Pulmonary artery endothelial cell (primary cell): ENCODE measurements at places on chromosomes 5 and 9.

DNA sequence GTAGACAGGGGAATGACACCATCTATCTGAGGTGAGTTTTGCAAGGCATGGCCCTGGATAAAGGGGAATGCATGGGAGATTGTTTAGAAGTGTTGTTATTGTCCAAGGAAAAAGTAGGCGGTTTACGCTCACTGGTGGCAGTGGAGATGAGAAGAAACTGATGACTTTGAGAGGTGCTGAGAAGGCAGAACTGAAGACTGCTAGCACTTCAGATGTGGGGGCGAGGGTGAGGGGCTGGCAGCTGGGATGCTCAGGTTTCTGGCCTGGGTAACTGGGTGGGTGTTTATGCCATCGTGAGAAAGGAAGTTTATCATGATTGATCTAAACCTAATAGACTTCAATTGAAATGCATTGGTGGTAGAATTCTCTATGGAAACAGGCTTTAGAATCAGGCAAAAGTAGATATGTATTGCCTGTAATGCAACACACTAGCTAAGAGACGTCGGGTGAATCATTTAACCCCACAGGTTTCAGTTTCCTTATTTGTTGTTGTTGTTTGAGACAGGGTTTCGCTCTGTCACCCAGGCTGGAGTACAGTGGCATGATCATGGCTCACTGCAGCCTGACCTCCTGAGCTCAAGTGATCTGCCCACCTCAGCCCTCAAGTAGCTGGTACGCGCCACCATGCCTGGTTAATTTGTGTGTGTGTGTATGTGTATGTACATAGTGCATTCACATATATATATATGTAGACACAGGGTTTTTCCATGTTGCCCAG is 123.5 kb downstream of the SLC24A2 start:
- DNase-seq, result no peak

DNA sequence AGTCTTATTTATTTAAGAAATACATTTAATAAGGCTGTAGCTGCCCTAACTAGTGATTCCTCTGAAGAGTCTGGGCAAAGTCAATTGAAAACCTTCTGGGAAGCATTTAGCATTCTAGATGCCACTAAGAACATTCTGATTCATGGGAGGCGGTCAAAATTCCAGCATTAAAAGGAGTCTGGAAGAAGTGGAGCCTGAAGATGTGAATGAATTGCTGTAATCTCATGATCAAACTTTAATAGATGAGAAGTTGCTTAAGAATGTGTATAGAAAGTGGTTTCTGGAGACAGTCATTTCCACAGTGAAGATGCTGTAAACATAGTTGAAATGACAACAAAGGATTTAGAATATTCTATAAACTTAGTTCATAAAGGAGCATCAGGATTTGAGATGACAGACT is 61.4 kb downstream of the WDR41 start:
- no peak for DNase-seq

DNA sequence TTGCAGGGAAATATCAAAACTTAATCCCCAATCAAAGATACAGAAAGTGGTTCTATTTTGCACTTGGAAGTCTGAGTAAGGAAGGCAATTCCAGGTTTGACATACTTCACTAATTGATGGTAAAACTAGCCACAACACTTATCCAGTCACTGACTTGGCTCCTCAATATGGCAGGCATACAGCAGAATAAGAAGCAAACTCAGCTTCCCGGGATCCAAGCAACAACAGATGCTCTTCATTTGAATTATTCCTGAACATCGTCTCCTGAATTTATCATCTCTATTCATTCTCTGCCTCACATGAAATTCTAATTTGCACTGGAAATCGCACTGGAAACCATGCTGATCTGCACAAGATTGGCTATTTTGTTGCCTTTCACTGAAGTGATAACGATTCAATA is 629.6 kb downstream of the PRELID2 start:
- no peak for DNase-seq

DNA sequence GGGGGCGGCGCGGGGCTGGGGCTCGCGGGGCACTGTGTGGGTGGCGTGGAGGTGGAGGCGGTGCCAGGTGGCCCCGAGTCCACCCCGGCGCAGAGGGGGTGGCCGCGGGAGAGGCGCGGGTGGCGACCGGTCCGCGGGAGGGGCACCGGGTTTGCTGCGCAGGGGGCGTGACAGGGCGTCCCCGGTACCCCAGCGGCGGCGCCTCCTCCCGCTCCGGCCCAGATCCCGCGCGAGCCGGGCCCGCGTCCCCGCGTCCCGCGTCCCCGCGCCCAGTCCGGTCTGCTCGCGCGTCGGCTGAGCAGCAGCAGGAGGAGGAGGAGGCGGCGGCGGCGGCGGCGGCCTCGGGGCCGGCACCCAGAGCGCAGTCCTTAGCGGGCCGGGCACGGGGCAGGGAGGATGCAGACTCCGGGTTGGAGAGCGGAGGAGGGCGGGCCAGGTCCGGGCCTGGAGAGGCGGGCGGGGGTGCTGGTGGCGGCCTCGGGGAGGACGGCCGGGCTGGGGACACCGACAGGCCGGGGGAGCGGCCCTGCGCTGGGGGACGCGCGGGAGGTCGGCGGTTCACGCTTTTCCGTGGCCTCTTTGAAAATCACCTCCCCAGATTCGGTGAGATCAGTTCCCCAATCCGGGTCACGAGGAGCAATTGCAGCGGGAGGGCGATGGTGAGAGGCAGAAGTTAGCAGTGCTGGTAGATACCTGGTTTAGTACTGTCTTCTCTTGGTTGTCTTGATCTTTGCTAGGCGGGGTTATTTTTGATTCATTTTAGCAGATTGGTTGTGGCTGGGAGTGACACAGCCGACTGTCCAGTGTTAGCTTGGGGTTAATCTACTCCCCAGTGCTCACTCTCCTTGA is 1.7 kb downstream of the TRIO start:
- no peak for DNase-seq

GRCh38 chr9:136438548-136439480 is 831 bp downstream of the INPP5E start:
- no peak for DNase-seq

DNA sequence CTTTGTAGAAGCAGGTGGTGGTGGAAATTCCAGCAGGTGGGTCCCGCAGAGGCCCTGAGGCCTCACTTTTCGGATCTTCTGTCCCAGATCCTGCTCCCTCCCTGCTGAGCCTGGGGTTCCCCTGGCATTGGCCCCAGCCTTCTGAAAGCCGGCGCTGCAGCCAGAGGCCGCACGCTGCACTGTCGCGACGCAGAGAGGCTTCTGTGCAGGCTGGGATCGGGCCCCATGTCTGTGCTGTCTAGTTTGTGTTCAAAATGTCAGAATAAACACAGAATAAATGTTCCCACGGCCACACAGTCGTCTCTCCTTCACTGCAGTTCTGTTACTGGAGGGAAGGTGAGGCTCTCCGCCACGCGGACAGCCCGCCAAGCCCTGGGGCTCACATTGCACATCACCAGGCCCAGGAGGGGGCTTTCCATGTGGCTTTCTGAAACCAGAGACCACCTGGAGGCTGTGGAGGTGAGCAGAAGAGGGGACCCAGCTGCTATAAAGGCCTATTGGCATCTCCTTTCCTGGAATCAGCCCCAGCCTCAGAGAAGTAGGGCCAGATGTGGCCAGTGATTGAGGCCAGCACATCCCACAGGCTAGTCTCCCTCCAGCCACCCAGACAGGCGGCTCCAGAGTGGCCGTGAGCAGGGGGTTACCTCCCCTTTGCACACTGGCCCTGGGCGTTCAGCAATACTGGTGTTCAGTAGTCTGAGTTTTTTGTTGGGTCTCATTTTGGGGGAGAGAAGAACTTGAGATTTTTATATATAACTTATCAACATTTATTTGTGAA is 46.5 kb downstream of the USP20 start:
- DNase-seq, result no peak

DNA sequence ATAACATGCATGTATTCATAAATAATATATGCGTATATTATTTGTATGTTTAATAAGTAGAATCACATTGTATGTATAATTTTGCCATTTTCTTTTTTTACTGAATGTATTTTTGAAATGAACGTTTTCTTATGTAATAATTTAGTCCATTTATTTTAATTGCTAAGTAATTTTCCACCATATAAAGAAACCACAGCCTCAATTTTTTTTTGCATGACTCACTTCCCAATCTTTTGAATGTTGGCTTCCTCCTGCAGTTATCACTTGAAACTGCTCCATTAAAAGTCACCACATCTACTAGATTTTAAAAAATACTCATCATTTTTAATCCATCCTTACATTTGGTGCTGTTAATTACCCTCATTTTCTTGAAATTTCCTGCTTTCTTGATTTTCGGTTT is 363.3 kb upstream of the MEF2C start:
- no peak for DNase-seq

DNA sequence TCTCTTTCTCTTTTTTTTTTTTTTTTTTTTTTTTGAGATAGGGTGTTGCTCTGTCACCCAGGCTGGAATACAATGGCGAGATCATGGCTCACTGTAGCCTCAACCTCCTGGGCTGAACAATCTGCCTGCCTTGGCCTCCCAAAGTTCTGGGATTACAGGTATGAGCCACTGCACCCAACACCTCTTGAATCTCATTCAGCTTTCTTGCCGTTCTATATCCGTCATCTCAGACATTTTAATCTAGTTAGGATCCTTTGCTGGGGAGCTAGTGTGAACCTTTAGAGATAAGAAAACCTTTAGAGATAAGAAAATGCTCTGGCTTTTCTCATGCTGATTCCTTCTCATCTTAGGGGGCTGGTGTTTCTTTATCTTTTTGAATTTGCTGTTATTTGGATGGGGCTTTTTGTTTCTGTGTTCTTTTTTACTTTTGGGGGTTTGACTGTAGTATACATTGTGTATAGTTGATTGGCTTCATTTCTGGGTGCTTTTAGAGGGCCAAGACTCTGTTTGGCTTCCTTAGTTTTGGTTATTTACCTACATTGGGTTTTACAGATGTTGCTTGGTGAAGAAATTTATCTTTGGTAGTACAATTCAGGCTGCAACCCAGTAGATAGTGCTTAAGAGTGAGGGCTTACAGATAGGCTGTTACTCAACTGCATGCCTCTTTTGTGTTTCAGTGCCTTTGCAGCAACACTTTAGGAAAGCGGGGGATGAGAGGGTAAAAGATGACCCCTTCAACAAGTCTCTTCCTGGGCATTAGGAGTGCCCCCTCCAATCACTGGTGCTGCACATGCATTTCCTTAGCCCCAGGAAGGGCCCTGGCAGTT is 41.9 kb upstream of the SLC36A1 start:
- no peak for DNase-seq

DNA sequence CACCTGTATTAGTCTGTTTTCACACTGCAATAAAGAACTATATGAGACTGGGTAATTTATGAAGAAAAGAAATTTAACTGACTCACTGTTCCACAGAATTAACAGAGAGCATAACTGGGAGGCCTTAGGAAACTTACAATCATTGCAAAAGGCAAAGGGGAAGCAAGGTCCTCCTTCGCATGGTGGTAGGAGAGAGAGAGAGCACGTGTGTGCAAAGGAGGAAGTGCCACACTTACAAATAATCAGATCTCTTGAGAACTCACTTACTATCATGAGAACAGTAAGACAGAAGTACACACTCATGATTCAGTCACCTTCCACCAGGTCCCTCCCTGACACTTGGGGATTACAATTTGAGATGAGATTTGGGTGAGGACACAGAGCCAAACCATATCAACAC is 258.7 kb downstream of the TRIM32 start:
- DNase-seq, result no peak

DNA sequence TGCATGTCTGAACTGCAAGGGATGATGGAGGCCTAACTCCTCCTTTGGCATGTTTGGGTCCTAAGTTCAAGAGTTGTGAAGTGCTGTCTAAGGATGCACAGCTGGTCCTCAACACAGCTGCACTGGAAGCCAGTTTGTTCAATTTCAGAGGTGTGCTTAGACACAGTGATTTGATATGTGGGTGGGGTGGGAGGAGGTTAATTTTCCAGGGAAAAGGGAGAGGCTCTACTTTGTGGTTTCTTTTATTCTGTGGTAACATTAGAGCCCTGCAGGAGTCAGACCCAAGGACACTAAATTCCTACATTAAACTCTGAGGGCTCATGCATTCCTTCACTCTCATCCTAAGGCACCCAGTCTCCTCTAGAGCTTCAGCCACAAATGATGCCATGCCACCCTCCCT is 188.4 kb upstream of the MAST4 start:
- no peak for DNase-seq

DNA sequence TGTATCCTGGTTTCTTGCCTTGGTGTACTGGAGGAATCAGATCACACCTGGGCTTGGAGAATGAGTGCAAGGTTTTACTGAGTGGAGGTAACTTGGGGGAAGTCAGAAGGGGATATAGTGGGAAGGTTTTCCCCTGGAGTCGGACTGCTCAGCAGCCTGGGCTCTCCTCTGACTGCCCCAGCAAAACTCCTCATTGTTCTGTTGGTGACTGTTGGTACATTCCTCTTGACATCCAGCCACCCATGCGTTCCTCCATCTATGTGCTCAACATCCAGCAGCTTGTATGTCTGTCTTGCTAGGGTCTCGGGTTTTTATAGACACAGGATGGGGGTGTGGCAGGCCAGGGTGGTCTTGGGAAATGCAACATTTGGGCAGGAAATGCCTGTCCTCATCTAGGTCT is 96.0 kb downstream of the ZFAND5 start:
- no peak for DNase-seq

DNA sequence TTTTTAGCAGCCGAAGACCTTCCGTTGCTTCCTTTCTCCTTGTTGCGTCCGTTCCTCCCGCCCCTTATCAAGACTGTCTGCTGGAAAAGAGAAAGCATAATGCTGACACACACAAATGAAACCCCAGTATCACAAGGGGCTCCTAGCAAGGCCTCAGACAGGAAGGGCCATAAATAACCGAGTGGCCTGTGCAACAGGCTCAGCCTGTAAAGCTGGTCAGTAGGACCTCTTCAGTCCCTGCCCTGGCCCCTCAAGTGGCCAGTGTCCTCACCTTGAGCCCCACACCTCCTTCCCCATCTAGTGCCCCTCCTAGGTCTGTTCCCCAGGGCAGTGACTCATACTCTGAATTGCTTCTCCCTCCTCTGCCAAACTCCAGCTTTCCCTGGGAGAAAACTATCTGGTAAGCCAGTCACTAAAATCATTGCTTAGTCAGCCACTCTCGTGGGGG is 174.6 kb upstream of the IL12B start:
- no peak for DNase-seq

- DNase-seq, result no peak
Observed at GRCh38 chr5:134175921-134176510, 734 bp downstream of the SKP1 start.

- no peak for DNase-seq
Observed at GRCh38 chr5:114649878-114650277, 288.0 kb downstream of the KCNN2 start.

GRCh38 chr5:176658007-176658599 is 10.8 kb downstream of the TSPAN17 start:
- peak; percentile 27 for DNase-seq
